Naive thymus-derived CD4-positive, alpha-beta T cell (primary cell): ENCODE measurements at places on chromosomes 11 and 22. TPM values are rescaled to one million over a fixed set of nuclear protein-coding genes. Genes with fewer than 3 reads are reported as not detected.

DNA sequence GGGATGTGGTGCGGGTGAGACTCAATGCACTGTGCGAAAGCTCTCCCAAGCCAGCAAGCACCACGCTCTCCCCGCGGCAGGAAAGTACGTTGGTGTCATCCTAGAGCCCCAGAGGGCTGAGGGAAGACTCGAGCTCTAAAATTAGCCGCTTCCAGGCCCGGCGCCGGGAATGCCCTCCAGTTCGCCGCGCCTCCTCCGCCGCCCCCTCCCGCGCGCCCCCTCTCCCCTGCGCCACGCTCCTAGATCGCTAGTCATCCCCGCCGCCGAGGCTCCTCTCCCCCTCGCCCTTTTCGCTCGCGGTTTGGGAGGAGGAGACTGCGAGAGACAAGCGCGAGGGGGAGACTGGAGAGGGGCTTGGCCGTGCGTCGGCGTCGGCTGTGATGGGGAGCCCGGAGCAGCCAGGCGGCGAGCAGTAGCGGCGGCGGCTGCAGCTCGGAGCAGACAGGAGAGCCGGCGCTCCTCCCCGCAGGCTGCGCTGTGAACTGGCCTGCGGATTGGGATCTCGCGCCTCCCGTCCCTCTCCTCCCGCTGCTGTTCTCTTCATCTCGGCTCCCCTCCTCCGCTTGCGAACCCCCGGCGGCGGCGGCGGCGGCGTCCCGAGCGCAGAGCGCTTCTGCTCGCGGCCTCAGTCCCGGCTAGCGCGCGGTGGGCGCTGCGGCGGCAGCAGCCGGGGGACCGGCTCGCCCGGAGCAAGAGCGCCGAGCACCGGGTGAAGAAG, at the start of gene FAT3:
FAT3 (plus strand) TSS at position 412 of the 718 bp plus-strand sequence. CDS start 127,295 bp downstream, outside the sequence.
- DNase-seq, result no peak

- no peak for DNase-seq
Measured at GRCh38 chr22:42863349-42863961, 6.4 kb upstream of the ARFGAP3 start.

GRCh38 chr22:30325065-30325720, 1.5 kb downstream of the TBC1D10A start:
- DNase-seq, result no peak

GRCh38 chr11:11970556-11970955, 37.9 kb downstream of the DKK3 start:
- no peak for DNase-seq

DNA sequence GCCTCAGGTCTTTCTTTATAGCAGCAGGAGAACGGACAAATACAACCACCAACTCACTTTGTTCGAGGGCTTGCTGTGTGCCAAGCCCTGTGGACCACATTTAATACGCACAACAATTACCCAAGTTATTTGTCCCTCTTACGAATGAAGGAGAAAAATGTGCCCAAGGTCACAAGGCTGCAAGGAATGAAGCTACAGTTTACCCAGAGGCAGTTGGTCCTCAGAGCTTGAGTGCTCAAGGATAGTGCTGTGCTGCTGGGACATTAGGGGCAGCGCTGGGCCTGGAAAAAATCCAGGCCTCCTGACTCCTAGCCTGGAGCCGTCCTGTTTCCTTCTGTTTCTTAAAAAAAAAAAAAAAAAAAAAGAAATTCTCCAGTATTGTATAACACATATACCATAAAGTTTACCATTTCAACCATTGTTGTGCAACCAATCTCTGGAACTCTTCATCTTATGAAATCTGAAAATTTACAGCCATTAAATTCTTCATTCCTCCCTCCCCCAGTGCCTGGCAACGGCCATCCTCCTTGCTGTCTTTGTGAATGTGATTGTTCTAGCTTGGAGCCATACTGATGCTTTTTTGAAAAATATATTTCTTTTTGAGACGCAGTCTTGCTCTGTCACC, 1.0 kb upstream of the C11orf86 start:
- DNase-seq, result no peak

DNA sequence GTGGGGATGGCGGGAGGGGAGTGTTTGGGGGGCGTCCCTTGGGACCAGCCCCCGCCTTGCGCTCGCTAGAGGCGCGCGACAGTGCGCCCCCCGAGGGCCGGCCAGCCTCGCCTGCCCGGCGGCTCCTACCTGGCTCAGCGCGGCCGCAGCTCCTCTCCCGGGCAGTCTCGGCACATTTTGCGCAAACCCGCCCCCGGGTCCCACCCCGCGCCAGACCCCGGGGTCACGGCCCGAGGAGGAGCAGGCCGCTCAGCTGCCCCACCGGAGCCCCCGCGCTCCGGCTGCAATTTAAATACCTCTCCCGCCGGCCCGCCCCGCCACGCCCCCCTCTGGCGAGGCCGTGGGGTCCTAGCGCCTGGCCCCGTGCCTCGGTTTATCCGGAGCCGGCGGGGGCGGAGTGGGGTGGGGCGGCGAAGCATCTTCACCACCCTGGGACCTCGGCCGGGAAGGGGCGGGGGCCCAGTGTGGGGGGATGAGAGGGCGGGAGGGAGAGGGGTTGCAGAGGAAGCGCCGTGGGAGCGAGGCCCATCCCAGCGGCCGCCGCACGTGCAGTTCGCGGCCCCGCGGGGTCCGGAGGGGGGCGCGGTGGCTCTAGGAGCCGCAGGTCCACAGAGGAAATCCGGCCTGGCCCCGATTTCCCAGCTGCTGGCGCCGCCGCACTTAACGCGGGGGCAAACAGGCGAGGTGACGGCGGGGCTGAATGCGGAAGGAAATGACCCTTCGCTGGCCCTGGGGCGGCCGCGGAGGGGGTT, at the start of gene LRRC32:
LRRC32 (minus strand) TSS at position 263 of the 752 bp plus-strand sequence. CDS start 4,793 bp downstream, outside the sequence.
- DNase-seq, result no peak

GRCh38 chr22:22881116-22882000, 6.3 kb upstream of the IGLL5 start:
- DNase-seq, result peak; percentile 9

- no peak for DNase-seq
Measured at GRCh38 chr11:132123854-132124835, 753.7 kb downstream of the NTM start.

DNA sequence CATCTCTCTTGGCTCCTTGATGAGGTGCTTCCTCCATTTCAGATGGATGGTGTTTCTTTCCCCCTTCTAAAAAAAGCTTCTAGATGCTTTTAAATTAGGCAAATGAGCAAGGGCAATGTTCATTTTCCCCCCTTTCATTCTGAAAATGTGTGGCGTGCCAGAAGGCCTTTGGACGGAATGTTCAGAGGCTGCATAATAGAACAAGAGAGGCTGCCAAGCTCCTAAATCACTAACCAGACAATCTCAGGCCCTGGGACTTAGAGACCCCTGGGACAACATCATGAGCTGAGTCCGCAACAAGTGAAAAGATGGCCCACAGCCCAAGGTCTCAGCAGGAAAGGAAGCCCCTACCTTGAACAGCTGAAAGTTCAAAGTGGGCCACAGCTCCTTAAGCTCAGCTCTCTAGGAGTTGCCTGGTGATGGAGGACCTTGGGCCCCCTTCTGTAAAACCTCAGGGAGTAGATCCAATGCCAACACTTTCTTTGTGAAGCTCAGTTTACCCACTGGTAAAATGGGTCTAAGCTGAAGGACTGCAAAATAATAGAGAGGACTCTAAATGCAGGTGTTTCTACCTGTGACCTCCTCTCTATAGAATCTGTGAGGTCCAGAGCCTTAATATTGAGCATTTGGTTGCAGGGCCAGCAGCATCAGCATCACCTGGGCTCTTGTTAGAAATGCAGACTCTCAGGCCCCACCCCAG, 144.0 kb downstream of the FBXO7 start:
- DNase-seq, result no peak

GRCh38 chr11:47443028-47443700, 5.8 kb downstream of the RAPSN start:
- no peak for DNase-seq

DNA sequence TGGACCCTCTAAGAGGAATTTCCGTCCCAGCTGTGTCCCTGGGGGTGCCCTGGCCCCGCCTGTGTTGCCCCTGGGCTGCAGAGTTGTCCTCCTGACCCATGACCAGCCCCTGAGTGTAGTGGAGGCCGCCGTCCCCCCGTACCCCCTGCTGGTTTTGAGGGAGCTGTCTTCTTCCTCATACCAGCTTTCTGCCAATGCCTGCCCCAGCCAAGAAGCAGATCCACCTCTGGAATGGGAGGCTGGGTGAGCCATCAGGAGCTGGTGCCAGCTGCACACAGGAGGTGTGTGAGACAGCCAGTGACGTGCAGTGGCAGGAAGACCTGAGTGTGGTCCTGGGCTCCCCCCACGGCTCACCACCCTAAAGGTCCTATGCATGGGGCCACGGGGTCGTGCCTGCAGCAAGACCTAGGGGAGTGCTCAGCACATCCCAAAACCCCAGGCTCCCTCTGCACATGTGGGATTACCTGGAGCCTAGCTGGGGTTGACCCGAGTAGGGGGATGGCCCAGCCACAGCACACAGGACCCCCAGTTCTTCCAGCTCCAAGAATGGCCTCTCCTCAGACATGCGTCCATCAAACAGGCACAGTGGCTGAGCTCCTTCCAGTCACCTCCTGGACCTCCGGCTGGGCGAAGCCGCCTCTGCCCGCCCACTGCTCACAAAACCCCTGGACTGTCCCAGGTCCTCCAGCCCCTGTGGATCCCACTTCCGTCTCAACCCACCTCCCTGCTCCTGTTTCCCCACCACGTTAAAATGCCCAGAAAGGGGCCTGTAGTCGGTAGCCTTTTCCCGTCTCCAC, 647.6 kb downstream of the BRD1 start:
- DNase-seq, result no peak

QSER1 gene
- polyA plus RNA-seq, result 1.6 TPM

FOXRED2 gene
- 2.3 TPM for polyA plus RNA-seq

YPEL4 gene
- polyA plus RNA-seq, result 0.18 TPM

CLTCL1 gene
- 1.2 TPM for polyA plus RNA-seq

FGF19 gene
- not detected for polyA plus RNA-seq

TOMM22 gene
- 53.1 TPM for polyA plus RNA-seq
